Right ventricle myocardium inferior (tissue), 1 donor: ENCODE measurements at places on chromosomes 5 and 9. TPM values are rescaled to one million over a fixed set of nuclear protein-coding genes. Genes with fewer than 3 reads are reported as not detected.

Gene SLC1A3
- 95.4 TPM for total RNA-seq

Gene SV2C
- total RNA-seq, result 0.22 TPM

GRCh38 chr5:158701406-158702177 is 398.1 kb downstream of the EBF1 start:
- no peak for DNase-seq

GRCh38 chr5:91269198-91269597 is 113.9 kb downstream of the ARRDC3 start:
- no peak for DNase-seq

GRCh38 chr9:126839301-126839700 is 21.1 kb upstream of the ZBTB34 start:
- DNase-seq, result no peak

DNA sequence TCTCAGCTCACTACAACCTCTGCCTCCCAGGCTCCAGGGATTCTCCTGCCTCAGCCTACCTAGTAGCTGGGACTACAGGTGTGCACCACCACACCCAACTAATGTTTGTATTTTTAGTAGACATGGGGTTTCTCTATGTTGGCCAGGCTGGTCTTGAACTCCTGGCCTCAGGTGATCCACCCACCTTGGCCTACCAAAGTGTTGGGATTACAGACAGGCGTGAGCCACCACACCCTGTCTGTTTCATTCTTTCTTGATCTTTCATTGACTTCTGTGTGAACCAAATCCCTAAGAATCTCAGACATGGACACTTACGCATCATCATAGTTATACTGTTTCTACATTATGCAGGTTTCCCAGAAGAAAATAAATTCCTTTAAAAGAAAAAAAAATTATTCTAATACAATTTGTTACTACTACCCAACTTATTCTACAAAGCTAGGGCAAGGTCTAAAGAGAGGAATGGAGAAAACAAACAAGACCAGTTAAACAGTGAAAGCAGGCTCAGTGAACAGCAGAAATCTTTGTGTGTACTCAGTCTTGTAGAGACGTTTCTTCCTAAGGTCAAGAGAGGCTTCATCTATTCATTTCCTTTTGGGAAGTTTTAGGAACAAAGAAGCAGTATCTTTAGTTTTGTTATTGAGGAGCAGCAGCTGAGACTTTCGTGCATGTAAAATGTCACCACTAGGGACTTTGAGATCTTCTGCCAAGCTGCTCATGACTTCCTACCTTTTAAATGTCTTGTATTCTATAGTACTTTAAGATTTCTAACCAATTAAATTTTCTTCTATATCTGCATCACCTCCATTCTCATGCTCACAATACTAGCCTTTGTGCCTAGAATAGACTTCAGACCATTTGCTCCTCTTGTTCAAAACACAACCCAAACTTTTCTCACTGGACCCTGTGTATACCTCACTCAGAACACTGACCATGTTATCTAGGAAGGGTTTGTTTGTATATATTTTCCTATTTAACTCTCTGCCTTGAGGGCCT is 5.6 kb upstream of the HMGCR start:
- DNase-seq, result no peak

- no peak for DNase-seq
Observed at GRCh38 chr9:110007477-110008270, 200.3 kb downstream of the C9orf152 start.

DNA sequence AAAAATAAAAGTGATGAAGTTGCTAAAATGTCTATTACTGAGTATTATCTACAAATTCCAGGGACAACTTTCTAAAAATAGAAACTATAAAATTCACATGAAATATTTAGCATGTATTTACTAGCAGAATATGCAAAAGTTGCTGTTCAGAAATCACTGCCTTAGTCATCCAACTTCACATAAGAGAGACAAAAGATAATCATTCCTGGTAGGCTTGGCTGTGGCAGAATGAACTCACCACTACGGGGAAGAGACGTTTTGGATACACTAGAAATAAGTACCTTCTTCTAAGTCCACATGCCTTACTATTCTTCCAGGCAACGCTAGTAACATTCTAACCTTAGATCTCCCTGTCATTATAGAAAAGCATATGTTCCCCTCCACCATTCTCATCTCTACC is 272.2 kb downstream of the BNC2 start:
- no peak for DNase-seq

- DNase-seq, result no peak
Observed at GRCh38 chr9:93326056-93326455, 125.4 kb upstream of the FAM120A start.

DNA sequence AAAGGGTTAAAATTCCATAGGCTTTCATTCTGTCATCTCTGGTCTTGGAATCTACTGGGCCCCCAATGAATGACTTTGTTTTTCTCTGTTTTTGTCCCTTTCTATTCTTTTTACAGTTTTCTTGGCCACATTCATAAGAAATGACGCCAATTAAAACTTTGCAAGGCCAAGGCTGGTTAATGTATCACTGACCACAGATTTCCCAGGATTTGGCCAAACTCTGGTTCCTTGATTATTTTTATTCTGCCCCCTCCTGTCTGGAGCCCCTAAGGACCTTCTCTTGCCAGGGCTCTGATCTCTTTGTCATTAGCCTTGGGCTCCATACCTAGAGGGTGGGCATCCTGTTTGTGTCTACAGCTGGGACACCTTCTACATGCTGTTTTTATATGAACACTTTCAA is 388.9 kb upstream of the PAPPA start:
- no peak for DNase-seq

DNA sequence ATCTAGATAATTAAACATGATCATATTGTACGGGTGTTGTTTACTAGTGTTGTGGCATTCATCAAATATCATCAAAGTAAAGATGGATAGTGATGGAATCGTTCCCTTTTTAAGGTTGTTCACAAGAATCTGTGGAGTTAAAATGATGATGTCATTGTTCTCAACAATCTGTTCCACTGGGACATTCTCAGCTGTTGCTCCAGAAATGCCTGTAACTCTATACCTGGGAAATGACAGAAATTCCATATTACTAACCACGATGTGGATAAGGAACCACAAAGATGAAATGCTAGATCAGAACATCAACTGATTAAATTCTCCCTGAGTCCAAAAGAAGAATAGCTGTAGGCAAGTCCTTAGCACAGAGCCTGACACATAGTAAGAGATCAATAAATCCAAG is 38.0 kb downstream of the RIGI start:
- no peak for DNase-seq

DNA sequence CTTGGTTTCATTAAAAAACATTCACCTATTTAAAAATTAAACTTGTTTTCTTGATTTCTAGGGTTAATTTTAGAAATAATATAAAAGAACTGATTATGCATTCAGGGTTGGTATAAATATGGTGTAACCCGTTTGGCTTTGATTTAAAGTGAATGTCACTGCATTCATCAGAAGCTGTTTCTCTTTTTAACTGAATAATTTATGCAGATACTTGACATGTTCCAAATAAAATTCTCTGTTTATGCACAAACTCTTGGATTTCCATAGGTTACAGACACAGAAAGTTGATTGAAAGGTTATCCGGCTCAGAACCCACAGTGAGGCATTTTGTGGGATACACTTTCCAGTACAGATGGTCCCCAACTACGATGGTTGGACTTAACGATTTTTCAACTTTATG is 161.3 kb downstream of the HACD4 start:
- no peak for DNase-seq

DNA sequence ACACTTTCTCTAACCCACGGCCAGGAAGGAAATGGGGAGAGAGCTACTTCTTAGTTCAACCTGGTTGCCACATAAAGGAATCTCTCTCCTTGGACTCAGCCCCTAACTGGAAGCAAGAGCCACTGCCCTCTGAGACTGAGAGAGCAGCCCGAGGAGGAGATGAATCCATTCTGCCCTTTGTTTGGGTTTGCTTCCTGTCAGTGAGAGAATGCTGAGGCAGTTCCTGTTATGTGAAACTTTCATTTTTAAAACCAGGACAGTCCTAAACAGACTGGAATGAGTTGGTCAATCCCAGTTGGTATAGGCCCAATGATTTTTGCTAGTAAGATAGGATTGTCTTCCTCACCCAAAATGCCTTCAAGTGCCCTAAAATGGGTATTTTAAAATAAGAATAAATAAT is 205.1 kb downstream of the NTRK2 start:
- no peak for DNase-seq

DNA sequence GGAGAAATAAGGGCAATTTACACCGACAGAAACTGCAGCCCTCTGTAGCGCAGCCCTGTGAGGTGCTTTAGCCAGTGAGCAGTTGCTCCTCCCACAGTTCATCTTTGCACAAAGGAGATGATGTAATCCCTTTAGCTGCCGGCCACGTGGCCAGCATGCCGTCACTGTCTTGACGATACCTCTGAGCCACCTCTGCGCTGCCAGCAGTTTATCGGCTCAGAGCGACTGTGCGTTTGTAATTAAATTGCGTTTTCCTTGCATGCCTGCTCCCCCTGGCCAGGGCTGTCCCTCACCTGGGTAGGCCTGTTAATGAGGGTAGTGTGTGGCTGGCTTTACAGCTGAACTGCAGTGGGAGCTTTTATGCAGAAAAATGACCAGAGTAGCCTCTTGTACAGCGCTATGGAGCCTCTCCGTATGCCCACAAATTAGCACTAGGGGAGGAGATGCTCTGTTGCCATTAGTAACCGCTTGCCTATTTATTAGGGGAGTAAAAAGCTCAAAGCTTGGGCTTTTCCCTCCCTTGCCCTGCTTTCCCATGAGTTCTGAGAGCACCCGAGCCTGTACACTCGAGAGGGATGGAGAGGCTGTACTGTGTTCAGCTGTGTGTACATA is 107.0 kb downstream of the TRIO start:
- peak; percentile 77 for DNase-seq

GRCh38 chr5:150295172-150295634 is 5.6 kb upstream of the CAMK2A start:
- no peak for DNase-seq

- DNase-seq, result no peak
Observed at GRCh38 chr9:128770286-128771030, 1.3 kb downstream of the ZER1 start.

- no peak for DNase-seq
Observed at GRCh38 chr9:10045598-10045997, 567.2 kb downstream of the PTPRD start.

- DNase-seq, result no peak
Observed at GRCh38 chr5:3068401-3068800, 316.9 kb upstream of the IRX2 start.

GRCh38 chr9:68437785-68438184 is 81.4 kb downstream of the PGM5 start:
- DNase-seq, result peak; percentile 60

- no peak for DNase-seq
Observed at GRCh38 chr5:131068893-131069643, 96.0 kb downstream of the HINT1 start.

- no peak for DNase-seq
Observed at GRCh38 chr9:104009826-104010225, 84.3 kb upstream of the SMC2 start.

- DNase-seq, result no peak
Observed at GRCh38 chr9:35776018-35776417, 15.4 kb upstream of the NPR2 start.
